Ecto neural progenitor cell (in vitro differentiated cells): ENCODE measurements at places on chromosomes 16 and 17.

DNA sequence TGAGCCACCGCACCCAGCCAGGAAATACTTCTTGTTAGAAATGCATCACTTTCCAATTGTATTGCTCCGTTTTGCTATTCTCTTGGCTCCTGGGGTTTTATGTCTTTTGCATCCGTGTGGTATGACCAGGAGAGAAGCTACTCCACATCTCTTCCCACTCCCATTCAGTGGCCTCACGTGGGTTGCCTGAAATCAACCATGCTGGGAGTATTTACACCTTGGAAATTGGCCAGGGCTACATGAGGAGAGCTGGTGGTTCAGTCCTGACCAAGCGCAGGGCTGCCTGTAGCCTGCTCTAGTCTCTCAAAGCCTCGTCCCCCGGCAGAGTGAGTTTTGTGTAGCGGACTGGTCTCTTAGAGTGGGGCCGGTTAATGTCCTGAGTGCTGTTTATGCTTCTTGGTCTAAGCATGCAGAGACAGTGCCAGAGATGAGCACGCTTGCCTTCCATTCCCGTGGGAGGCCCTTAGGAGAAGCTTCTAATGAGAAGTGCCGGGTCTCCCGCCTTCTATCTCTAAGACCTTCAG lies 3.8 kb downstream of the WFDC1 start:
- no peak for DNase-seq

- DNase-seq, result peak; percentile 95
These were observed 3.4 kb upstream of the ZNF385C start for GRCh38 chr17:42101513-42102292.

GRCh38 chr16:88298833-88299745 lies 83.7 kb upstream of the ZNF469 start:
- no peak for DNase-seq

DNA sequence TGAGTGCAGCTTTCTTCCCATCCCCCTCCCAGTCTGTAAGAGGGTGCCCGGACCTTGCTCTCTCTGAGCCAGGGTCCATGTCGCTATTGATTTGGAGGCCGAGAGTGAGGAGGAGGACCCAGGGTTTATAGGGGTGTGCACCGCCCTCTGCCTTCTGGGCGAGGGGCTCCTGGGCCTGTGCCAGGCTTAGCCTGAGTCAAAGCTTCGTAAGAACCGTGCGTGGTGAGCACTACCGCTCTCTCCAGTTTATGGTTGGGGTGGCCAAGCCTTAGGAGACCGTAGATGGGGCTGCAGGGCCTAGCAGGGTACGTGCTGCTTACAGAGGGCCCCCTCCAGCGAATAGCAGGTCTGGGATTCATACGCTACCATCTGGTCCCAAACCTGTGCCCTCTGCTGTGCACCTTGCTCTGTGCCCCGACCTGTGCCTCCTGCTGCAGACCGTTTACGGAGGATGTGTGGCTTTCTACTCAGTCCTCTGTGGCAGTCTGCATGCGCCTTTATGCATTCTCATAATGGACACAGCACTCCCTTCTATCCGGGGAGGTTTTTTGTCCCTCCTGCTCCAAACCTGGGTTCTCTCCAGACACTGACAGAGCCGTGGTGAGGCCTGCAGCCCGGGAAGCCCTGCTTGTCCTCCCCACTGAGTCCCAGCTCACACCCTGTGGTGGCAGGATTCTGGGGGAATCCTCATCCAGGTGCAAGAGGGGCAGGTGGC lies 54.7 kb downstream of the PGS1 start:
- DNase-seq, result no peak
